SHP77 (cell line): ENCODE measurements at places on chromosomes 13 and 19.

DNA sequence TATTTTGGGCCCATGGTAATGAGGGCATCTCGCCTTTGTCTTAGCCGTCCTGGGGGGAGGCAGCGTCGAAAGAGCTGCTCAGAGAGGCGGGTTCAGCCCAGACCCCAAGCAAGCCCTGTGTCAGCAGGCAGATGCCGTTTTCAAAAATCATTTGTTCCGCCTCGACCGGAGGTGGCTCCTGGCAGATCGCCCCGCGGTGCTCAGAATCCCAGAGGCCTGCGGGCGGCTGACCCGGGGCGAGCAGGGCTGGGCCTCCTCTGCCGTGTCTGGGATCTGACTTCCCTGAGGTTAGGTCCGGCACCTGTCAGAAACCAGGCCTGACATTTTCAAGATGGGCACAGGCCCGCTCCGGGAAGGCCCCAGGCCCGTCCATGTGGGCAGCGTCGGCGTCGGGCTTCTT is 36.1 kb downstream of the CRTC1 start:
- no peak for DNase-seq

GRCh38 chr13:30816736-30817135 is 81.4 kb downstream of the ALOX5AP start:
- no peak for DNase-seq

- no peak for DNase-seq
Observed at GRCh38 chr19:3576696-3577443, 4.1 kb downstream of the HMG20B start.

DNA sequence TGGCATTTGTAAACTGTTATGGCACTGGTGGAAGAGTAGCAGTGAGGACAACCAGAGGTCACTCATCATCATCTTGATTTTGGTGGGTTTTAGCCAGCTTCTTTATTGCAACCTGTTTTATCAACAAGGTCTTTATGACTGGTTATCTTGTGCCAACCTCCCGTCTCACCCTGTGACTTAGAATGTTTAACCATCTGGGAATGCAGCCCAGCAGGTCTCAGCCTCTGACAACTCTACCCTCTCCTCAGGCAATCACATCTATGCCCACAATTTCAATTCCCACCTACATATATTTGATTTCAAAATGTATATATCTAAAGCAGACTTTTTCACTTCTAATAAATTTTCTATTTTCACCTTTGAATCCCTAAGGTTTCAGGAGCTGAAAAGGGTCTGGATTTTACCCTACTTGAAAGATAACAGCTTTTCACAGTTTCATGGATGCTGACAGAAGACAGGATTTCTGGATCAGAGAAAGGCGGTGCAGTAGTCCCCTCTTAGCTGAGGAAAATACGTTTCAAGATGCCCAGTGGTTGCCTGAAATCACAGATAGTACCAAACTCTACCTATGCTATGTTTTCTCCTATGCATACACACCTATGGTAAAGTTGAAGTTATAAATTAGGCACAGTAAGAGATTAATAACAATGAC is 1171.8 kb downstream of the DIAPH3 start:
- DNase-seq, result no peak

- no peak for DNase-seq
Observed at GRCh38 chr13:112105244-112105681, 38.3 kb downstream of the SOX1 start.

DNA sequence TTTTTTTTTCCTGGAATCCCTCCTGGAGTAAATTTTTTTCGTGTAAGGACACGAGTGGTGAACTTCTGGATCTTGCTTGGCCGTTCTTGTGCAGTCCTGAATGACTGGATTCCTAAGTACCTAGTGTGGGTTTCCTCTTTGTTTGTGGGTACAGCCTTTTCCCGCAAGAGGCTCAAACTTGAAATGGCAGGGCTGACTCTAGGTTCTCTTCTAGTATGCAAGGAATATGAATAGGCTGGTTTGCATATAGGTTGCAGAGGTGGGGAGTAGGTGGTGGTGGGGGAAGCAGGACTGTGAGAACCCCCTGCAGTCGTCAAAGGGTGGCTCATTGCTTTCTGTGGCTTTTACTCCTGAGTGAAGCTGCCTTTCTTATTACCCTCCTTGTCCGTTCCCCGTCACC is 13.6 kb downstream of the UBAC2 start:
- DNase-seq, result no peak
